ENCODE measurements at places on chromosomes 13 and 19. TPM values are rescaled to one million over a fixed set of nuclear protein-coding genes. Genes with fewer than 3 reads are reported as not detected.
A peak's percentile ranks its signal among the peaks of the same experiment; 100 is the strongest.

- peak; percentile 88 for DNase-seq
Measured at GRCh38 chr19:33406521-33407139, 33.1 kb downstream of the CEBPG start.

PRODH2 gene
- polyA plus RNA-seq, result not detected

GRCh38 chr19:2978772-2979171 is 1.4 kb downstream of the TLE6 start:
- no peak for DNase-seq

FCAR gene
- polyA plus RNA-seq, result not detected

GRCh38 chr19:1811472-1811894 is 593 bp downstream of the ATP8B3 start:
- DNase-seq, result peak; percentile 76

PRR19 gene
- polyA plus RNA-seq, result 0.17 TPM

DNA sequence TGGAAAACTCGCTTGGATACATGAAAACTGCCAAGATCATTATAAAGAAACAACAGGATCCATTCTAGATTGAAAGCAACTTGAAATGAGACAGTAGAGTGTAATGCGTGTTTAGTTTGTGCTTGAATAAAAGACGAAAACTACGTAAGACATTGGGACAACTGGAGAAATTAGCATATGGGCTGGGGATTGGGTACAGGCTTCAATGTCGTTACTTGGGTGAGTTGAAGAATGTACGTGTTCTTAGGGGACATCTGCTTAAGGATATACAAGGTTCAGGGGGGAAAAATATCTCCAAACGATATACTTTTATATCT is 471 bp upstream of the ERVK3-1 start:
- DNase-seq, result no peak

DNA sequence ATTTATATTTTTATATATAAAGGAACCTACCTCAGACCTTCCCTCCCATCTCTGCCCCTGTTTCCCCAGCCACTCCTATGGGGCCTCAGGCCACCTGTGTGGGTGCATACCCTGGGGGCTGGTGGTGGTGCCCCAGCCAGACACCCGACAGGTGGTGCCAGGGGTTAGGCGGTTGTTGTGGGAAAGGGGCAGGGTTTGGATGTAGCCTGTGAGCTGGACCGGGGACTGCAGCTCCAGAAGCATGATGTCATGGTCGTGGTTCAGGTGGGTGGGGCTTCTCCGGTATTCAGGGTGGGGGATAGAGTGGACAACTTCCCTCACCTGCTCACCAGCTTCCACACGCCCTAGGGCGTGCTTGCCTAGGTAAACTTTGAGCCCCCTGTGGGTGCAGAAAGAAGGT is 5.2 kb downstream of the KLK13 start:
- no peak for DNase-seq

DNA sequence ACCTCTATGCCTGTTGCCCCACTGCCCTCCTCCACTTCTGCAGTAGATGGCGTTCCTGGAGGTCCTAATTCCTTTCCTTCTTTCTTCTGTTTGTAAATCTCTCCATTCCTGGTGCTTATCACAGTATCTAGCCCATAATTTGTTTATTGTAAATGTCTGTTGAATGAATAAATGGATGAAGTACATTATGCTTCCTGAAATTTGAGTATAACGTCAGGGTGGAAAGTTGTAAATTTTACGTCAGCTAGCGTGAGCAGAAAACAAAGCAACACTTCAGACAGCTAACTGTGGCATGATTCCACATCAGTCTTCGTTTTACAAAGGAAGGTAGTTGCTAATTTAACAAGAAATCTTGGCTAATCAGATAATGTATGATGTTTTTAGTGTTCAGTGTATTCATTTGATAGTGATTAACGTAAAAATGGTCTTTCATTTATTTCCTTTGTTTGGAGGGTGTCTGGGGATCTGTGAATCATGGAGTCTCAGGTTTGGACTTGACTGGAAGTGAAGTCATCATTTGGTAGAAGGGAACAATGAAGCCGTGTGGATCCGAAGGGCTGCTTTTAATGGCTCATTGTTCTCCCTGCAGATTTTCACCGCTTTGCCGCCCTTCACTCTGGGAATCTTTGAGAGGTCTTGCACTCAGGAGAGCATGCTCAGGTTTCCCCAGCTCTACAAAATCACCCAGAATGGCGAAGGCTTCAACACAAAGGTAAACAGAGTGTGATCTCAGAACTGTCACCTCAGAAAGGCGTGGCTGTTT is 215.1 kb downstream of the SHISA2 start:
- DNase-seq, result no peak

GRCh38 chr19:4584670-4585460 is 25.4 kb upstream of the SEMA6B start:
- no peak for DNase-seq
